ENCODE measurements at places on chromosomes 1 and 21.

- DNase-seq = no peak
These were observed 108.9 kb downstream of the CRYAA start for GRCh38 chr21:43277481-43278351.

GRCh38 chr1:231612393-231613089 is 14.0 kb upstream of the DISC1 start:
- DNase-seq = peak; percentile 17

- DNase-seq = no peak
These were observed 41.9 kb downstream of the SYDE2 start for GRCh38 chr1:85158910-85159309.

DNA sequence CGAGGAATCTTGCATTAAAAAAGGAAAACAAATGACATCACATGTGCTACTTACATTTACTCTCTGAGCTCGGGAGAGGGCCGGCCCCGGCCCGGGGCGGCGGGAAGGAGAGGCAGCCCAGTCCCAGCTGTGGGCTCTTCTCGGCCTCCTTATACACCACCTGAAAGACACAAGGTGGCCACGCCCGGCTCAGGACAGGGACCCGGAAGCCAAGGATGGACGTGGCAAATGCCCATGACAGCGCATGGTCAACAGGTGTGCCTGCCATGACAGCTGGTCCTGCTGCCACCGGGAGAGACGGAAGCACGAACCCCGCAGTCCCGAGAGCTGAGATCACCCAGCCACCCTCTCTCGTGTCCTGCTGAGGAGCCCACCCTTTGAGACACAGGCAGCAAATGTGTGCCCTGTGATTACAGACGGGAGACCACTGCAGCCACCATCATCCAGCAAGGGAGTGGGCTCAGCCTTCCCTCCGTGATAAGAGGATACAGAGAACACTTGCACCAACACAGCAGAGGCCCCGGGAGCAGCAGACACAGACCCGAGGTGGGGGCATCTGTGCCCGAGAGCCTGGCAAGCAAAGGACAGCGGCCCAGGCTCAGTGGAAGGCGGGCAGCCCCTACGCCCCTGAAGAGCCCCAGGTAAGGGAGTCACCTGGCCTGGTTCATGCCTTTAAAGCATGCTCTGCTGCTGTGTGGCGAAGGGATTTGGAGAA is 8.7 kb downstream of the TPRG1L start:
- DNase-seq = no peak

DNA sequence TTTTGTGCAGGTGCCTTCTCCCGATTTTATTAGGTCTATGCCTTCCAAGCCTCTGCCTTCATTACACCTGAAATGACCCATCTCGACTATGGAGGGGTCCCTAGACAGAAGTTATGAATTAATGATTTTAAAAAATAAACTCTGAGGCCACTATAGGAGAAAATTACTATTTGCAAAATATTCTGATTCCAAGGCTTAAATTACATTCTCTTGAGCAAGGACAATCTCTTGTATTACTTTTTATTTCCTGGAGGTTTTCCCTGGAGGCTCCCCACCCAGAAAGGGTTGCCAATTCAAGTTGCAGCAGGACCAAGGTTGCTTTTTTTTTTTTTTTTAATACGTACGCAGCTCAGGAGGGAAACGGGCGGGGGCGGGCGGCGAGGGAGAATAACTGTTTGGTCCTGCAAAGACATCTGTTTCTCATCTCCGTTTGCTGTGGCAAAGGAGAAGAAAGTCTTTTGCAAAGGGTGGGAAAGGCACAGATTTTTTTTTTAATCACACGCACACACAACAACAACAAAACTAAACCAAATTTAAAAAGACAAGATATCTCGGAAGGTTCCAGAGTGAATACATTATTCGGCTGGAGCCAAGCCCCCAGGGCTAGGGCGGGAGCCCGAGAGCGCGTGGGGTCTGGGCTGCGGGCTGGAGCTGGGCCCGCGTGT is 618 bp upstream of the SERTAD4 start:
- no peak for DNase-seq
